T-helper 17 cell (primary cell): ENCODE measurements at places on chromosomes 2 and 18. TPM values are rescaled to one million over a fixed set of nuclear protein-coding genes. Genes with fewer than 3 reads are reported as not detected.

The GPR45 gene
- total RNA-seq: not detected

The SAG gene
- total RNA-seq: 0.25 TPM

The HTR2B gene
- not detected for total RNA-seq

The PNKD gene
- total RNA-seq: 31.2 TPM

DNA sequence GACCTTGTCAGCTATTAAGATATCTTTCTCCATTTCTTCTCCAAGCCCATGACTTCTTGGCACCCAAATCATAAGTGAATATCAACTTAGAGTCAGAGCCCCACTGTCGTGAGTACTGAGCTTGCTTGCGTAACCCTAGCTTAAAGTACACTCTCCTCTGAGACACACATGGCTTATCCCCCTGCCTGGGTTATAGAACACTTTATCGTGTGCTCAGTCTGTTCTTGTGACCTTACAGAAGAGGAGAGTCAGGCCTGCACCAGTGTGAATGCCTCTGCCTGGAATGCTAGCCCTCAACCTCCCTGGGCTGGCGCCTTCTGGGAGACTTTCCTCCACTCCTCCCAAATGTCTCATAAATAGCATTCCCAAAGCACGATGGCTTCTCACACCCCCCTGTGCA is 79.3 kb downstream of the CEP192 start:
- DNase-seq: no peak

The FHOD3 gene
- not detected for total RNA-seq

The EFHD1 gene
- 1.1 TPM for total RNA-seq

DNA sequence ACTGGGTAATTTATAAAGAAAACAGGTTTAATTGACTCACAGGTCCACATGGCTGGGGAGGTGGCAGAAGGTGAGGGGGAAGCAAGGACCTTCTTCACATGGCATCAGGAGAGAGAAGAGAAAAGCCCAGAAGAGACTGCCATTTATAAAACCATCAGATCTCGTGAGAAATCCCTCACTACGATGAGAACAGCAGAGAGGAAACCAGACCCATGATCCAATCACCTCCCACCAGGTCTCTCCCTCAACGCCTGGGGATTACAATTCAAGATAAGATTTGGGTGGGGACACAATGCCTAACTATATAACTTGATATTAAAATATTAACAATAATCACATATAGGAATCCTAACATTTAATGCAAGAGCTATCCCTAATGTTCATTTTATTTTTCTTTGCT is 31.8 kb downstream of the MEMO1 start:
- DNase-seq: no peak

GRCh38 chr2:201171259-201171814 is 11.6 kb upstream of the CASP10 start:
- no peak for DNase-seq

DNA sequence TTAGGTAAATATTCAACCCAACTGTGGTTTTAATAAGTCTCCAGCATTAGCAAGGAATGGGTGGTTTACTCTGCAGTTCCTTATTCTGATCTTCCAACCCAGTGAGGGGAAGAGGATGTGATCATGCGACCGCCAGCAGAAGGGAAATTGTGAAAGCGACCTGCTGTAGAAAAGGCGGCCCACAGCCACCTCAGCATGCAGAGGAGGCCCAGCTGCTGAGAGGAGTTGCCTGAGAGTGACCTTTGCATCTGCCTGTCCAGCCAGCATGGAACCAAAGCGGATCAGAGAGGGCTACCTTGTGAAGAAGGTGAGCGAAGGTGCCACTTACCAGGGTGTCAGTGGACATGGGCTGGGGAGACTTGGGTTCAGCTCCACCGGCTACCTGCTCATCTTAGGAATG is at the start of gene PLEK:
Gene PLEK, plus strand, starts transcription at position 196 of the 400 bp plus-strand sequence. Its CDS starts 70 bp downstream, at position 266.
- no peak for DNase-seq

GRCh38 chr2:163182764-163183354 is 344.3 kb upstream of the KCNH7 start:
- no peak for DNase-seq

DNA sequence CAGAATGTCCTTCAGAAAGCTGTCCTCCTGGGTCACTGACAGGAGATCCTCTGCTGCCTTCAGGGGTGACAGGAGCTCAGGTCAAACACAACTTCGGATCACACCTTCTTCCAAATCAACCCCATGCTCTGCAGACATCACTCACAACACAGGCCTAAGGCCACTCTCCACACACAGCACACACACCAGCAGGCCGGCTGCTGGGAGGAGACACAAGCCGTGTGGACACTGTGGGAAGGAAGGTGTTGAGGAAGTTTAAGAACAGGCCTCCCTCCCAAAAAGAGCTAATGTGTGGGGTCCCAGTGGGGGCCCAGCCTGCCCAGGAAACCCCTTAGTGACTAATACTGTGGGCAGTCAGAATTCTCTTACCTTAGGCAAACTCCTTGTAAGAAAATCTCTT is 290.3 kb upstream of the ID2 start:
- DNase-seq: no peak

DNA sequence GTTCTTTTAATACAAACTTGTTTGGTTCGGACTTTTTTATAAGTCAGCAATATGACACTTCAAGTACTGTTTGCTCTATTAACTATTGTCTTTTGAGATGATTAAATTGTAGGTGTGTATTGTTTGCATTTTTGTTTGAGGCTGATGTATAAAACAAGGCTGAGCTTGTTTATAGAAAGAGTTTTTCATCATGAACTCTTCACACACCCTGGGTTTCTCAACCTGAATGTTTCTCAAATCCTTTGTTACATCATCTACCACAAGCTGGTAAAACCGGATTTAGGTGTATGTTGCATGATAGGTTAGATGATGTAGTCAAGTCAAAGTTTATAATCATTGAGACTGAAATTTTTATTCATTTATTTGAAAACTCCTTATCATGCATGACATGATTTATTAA is 335.2 kb upstream of the LRATD1 start:
- DNase-seq: no peak

GRCh38 chr2:118773826-118774225 is 73.6 kb downstream of the EN1 start:
- no peak for DNase-seq

DNA sequence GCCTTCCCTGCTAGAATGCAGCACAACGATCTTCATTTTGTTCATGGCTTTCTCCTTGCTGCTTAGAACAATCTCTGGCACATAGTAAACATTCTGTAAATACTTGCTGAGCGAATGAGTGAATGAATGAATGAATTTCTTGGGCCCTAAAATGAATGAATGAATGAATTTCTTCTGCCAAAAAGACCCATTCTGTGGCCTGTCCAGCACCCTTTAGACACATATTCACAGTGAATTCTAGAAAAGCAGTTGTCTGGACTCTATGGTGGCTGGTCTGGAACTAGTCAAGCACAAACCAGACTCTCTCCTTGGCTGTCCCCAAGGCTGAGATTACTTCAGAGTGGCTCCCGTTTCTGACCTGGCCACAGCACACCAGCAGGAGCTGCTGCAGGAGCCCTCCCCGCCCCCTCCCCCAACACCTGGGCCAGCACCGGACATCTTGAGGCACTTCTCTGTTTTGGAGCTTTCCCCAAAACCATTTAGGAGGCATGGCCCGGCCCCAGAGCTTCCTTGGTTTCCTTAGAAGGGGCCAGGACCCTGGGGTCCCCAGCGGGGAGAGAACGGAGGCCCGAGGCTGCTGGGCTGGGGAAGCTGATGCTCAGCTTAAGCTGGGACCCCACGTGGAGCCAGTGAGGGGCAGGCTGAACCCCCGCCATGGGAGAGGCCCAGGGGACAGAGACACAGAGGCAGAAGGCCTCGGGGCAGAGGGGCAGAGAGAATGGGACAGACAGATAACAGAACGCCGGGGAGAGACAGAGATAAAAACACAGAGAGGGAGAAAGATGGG is 159.0 kb downstream of the ZFP36L2 start:
- DNase-seq: no peak

The PSMG2 gene
- 49.6 TPM for total RNA-seq

DNA sequence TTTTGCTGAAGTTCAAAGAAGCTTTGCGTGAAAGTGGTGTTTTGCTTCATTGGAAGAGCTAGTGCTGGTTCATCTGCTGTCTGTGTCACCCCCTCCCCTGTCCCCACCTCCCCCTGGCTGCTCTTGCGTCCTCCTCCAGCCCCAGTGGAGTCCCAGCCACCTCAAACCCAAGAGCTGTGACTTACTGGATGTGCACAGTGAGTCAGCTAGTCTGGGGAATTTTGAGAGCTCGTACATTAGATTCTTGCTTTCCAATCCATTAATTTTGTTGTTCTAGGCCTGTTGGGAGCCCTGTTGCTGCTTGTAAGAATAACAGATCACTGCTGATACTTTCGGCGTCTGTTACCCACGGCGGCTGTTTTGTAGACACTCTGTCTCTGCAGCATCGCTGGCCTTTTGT is 412.1 kb downstream of the TSN start:
- no peak for DNase-seq

DNA sequence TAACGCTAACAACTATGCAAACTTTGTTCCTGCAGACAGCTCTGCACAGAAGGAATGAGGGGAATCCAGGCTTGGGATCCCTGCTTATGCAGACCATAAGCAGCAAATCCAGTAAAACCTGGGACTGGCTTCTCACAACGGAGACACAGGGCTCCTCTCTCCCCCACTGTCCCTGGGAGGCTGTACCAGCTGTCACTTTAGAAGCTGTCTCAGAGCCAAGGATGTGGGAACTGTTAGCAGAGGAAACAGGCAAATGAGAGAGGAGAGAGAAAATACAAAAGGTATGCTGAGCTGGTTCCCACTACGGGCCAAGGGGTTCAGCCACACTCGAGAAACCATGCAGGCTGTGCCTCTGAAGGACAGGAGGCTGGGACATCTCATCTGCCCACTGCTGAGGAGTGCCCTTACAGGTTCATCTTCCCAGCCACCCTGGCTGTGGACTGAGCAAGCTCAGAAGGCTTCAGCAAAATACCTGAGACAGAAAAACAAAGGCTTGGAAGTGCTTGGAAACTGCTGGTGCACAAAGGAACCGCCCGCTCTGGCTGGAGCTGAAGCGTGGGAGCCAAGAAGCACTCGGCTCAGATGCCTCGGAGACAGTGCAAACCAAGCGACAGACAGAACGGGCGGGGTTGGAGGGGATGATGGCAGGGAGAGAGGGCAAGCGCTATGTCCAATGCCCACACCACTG is 72.5 kb downstream of the FAM210A start:
- no peak for DNase-seq

The ZSWIM2 gene
- not detected for total RNA-seq

GRCh38 chr2:121008975-121009374 is 273.3 kb downstream of the GLI2 start:
- DNase-seq: no peak

DNA sequence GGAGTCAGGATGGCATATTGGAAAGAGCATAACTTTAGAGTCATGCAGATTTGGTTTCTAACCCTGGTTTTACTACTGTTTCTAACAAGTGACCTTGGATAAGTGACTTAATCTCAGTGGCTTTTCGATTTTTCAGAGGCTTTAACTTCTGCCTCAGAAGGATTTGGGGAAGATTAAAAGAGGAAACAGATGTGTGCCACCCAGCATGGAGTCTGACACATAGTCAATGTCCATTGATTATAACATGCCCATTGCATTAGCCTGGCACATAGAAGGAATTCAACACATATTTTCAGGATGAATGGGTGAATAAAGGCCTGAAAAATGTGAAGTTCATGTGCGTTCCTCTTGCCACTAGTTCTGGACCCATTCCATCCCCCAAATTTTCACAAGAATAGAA is 438.2 kb downstream of the EPHA4 start:
- no peak for DNase-seq

DNA sequence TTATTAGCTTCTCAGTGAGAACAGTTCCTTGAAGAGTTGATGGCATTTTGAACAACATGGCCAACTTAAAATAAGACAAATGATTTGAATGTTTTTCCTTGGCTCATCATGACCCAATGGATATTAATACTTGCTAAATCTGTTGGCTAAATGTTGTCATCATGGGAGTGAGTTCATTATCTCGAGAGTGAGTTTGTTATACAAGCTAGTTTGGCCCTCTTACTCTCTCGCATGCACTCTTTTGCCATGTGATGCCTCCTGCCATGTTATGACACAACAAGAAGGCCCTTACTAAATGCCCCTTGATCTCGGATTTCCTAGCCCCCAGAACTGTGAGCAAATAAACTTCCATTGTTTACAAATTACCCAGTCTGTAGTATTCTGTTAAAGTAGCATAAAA is 22.9 kb upstream of the SANBR start:
- no peak for DNase-seq

DNA sequence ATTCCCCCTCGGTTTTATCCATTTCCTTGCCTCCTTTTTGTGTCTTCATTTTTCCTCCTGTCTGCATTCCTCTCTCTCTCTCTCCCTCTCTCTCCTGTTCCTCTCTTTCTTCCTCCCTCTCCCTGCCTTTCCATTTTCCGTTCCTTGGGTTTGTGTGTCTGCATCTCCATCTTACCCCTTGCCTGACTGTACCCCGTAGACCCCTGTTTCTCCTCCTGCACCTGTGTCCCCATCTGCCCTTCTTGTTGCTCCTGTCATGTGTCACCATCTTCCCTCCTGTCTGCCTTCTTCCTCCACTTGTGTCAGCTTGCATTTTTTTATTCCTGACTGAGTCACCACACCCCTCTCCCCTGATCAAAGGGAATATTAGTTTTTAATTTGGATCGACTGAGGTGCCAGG is 1.8 kb downstream of the CDK5R2 start:
- no peak for DNase-seq

The FAM237A gene
- total RNA-seq: not detected

DNA sequence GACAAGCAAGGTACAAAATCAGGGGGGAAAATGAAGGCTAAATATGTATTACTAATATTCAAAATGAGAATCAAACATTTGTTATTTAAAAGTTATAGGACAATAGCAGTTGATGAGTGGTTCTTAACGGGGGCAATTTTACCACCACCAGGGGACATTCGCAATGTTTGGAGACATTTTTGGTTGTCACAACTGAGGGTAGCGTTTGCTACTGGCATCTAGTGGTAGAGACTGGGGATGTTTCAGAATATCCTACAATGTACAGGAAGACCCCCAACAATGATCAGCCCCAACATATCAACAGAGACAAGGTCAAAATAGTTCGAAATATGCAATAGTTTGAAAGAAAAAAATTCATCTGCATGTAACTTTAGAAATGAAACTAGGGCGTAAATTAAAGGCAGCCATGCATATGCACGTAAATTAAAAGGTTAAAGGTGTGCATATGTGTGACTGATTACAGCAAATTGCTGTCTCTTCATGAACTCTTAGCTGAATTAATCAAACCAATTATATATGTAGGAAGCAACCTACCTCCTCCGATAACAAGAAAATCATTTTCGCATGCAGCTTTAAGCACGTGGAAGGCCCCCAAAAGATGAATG is 61.2 kb upstream of the CUL3 start:
- no peak for DNase-seq

GRCh38 chr2:70920367-70920715 is 15.4 kb upstream of the ATP6V1B1 start:
- no peak for DNase-seq

DNA sequence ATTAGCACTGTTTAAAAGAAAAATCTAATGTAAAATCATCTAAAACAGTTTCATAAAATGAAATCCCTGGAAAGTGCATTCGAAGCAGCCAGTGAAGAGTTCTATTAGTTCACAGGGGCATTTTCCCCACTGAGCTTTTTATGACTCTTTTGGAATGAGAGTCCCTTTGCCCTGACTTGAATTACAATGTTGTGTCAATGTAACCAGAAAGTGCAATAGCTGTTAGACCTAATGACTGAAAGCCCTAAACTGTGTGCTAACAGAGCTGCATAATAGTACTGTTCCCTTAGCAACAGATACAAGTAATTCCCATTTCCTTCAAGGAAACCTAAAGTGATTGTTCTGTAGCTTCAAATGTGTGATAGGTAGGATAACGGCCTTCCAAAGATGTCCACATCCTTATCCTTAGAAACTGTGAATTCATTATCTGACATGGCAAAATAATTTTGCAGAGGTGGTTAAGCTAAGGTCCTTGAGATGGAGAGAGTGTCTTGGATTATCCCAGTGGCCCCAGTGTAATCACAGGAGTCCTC is 134.4 kb downstream of the L3MBTL4 start:
- DNase-seq: no peak

- DNase-seq: no peak
Measured at GRCh38 chr18:10035281-10035991, 121.6 kb downstream of the VAPA start.
